ENCODE measurements at places on chromosomes 3 and 15.

DNA sequence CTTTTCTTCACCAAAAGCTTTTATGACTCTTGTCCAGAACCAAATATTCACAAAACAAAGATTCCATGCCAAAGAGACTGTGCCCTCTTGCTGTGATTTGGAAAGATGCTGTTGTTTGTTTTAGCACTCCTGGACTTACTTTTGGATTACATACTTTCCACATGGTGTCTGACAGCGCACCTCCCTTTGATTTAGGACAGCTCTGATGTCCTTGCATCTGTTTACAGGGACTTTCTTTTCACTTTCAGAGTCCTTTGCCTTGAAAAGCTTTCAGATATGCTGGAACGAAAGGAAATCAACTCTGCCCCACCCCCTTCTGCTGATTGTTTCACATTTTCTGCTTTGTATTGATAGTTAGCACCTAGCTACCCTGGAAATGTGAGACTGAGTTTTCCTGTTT, 133.0 kb upstream of the NR2E3 start:
- no peak for DNase-seq

- DNase-seq, result no peak
Observed at GRCh38 chr15:53693729-53694475, 65.6 kb downstream of the WDR72 start.

DNA sequence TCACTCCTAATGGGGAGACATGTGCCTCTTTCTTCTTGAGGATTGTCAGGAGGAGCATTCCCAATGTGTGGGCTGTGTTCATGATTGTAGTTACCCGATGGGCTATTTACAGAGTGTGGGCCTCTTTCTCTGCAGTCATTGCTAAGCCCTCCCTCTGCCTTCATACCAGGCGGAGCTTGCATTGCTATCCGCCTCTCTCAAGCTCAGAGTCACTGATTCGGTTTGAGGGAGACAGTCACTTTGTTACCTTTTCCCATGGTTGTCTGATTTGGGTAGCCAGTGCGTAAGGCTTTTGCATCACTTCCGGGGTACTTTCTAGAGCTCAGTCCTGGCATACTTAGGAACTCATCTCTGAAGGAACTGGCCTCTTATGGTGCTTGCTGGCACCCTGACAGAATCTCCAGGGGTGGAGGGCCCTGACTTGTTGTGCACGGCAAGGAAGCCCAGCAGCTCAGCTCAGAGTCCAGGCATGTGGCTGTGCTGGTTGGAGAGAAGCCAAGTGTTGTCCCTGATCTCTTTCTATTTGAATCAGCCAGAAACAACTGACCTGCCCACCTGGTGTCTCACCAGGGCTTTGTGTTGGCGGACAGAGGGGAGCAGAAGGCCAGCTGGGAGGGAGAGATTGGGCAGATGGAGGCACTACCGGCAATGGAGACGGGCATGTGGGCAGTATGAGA, 79.8 kb downstream of the EPHB1 start:
- DNase-seq, result no peak

DNA sequence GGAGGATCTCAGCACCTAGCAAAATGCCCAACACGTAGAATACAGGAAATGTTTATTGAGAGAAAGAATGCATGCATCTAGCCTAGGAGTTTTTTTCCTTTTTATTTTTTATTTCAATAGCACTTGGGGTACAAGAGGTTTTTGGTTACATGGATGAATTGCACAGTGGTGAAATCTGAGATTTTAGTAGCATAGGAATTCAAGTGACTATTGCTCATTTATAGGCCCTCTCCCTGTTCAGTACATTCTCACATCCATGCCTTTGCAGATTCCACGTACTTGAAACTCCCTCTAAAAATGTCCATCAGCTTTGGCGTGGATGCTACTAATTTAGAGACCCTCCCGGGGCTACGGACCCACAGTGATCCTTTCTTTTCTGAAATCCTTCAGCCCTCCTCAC, 61.7 kb upstream of the PIAS1 start:
- no peak for DNase-seq

GRCh38 chr3:126287536-126288241, 69.5 kb downstream of the KLF15 start:
- DNase-seq, result no peak

DNA sequence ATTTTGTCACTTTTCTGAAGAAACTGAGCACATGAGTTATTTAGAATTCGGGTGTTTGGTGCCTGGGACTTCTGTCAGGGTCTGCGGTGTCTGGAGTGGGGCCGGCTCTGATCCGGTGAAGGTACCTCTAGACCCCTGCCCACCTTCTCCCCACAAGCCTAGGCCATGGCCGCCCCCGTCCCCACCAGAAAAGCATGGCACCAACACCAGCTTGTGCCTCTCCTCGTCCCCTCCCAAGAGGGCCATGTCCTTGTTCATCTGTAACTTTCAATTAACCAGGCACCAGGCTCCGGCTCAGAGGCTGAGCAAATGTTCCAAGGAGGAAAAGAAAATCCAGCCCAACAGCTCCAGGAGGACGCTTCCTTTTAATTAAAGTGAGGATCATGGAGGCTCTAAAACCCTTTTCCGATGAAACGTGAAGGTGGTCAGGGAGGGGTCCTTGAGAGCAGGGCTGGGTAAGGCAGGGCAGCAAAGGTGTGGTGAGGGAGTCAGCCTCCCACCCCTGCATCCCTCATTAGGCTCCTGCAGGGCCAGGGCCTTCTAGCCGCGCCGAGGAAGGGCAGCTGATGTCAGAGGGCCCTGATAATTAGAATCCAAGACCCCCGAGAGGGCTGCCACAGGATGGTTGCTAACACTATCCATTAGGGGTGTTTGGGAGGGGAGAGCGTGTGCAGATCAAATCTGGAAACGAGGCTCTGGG, 62.3 kb downstream of the SLC6A1 start:
- no peak for DNase-seq

- DNase-seq, result no peak
Observed at GRCh38 chr3:98796334-98796733, 33.2 kb downstream of the ST3GAL6 start.

- no peak for DNase-seq
Observed at GRCh38 chr3:169945313-169945712, 21.3 kb upstream of the SEC62 start.

DNA sequence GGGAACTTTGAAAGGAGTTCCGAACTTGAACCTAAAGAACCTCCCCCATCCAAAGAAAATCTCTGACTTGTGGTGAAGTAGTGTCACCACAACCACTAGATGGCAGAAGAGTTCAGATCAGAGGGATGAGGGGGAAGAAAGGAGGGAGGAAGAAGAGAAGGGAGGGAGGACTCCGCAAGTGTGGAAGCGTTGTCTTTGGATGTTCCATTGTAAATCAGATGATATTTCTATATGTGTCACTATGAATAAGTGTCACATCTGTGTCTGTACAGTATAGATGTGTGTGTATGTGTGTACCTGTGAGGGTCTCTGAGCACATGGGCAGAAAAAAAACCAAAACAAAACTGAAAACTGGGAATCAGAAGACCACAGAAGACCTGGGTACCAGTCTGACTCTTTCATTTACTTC, 16.9 kb downstream of the SLC24A1 start:
- peak; percentile 85 for DNase-seq

GRCh38 chr3:31699309-31699953, 166.7 kb downstream of the STT3B start:
- no peak for DNase-seq

- DNase-seq, result no peak
Observed at GRCh38 chr3:42678447-42678846, 6.9 kb upstream of the KLHL40 start.

DNA sequence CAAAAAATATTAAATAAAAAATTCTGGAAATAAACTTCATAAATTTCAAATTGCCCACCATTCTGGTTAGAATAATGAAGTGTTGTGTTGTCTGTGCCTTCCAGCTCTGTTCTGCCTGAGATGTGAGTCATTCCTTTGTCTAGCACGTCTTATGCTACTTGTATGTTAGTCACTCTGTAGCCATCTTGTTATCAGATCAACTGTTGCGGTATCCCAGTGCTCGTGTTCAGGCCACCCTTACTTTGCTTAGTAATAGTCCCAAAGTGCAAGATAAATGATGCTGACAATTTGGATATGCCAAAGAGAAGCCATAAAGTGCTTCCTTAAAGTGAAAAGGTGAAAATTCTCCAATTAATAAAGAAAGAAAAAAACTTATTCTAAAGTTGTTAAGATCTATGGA, 527.5 kb downstream of the NAALADL2 start:
- peak; percentile 33 for DNase-seq

GRCh38 chr3:101950510-101950909, 101.2 kb downstream of the NFKBIZ start:
- DNase-seq, result no peak

DNA sequence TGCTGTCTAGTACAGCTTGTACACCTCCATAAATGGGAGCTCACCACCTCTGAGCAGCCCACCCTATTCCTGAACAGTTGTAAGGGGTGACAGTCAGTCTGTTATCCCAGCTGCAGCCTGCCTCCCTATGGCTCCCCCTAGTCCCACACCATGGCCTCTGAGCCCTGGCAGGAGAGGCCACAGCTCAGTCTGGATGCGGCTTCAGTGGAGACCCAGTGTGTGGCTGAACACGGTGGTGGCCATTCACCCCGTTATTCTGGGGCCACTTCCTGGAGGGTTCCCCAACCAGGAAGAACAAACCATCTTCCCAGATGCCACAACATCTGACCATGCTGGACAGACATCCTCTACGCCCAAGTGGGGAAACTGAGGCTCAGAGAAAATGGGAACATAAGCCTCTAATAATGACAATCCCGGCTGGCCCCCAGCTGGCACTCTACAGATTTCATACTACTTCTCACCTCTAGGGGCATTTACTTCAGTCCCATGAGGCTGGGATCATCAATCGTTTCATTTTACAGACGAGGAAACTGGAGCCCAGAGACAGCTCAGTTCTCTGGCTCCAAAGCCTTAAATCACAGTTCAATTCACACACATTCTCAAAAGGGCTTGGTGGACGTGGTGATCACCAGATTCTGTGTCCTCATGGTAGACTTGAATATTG, 9.2 kb upstream of the GRIP2 start:
- DNase-seq, result no peak

DNA sequence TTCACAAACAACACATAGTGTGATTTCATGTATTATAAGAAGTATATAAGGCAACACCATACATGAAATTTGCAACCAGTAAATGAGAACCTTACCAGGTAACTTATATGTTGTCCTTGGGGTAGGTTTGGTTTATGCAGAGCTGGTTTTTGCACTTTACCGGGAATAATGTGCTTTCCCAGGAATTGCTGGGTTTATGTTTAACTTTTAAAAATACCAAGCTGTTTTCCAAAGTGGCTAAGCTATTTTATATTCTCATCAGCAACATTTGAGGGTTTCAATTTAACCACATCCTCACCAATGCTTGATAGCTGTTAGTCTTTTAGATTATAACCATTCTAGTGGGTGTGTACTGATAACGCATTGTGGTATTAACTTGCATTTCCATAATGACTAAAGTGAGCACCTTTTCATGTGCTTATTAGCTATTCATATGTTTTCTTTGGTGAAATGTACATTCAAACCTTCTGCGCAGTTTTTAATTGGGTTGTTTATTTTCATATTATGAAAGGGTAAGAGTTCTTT, 71.6 kb downstream of the KY start:
- DNase-seq, result no peak

DNA sequence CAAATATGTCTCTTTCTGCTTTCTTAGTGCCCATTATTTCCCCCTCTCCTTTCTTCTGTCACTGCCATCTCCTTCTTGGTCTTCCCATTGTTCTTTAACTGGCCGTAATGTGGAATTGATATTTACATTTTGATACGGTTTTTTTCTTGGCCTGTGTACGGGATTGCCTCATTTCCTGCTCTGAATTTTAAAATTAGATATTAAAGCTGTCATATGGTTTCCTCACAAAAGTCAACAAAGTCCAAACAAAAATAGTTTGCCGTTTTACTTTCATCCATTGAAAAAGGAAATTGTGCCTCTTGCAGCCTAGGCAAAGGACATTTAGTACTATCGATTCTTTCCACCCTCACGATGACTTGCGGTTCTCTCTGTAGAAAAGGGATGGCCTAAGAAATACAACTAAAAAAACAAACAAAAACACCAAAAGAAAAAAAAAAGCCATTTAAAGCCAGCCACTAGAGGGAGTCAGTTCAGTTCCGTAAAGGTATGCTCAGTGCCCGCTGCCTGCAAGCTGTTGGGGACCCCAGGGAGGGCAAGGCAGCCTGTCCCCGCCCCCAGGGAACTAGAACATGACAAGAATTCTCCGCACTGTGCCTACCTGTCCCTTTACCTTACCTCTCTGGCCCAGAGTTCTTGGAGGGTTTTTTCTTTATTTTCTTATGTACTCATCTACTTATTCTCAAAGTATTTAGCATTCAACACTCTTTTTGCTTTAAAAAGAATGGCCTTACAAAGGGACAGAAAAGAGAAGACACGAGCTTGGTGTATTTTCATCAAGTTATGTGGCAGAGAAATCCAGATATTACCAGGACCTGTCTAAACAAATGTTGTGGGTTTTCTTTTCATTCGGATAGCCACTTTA, 30.0 kb upstream of the NR2E3 start:
- DNase-seq, result peak; percentile 67

DNA sequence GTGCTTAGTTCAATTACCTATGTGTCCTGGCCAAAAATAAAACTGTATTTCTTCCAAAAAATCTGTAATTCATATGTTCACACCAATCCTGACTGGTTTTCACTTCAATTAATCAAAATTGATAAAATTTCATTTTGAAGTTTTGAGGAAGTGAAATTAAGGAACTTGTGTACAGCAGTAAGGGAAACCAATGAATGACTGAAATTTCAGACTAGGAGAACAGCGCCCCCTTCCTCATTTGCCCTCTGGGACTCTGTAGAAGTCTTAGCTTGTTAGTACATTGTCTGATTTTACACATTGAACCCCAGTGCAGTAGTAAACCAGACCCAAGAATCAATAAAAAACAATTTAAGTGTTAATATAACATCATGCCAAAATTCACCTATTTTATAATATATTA, 495.3 kb upstream of the AGTR1 start:
- no peak for DNase-seq

- no peak for DNase-seq
Observed at GRCh38 chr15:50747523-50747922, 18.0 kb downstream of the SPPL2A start.

- DNase-seq, result no peak
Observed at GRCh38 chr3:78972617-78973301, 795.0 kb downstream of the ROBO1 start.

GRCh38 chr3:141411251-141411771, 43.0 kb downstream of the ZBTB38 start:
- DNase-seq, result no peak

DNA sequence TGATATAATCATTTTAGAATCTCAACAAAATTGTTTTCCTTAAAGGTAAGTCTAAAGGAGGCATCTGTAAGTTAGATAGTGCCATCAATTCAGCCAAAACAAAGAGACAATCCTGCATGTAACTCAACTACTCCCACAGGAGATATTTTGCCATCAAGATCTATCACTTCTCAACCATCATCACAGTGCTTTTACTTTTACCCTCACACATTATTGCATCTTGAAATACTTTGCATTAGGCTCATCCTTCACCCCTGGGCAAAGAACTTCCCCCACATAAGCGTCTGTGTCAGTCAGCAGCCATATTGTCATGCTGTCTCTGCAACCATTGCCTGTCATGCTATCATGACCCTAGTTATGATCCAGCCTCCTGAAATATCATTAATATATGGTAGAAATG, 54.9 kb upstream of the NLGN1 start:
- no peak for DNase-seq

All from HTR-8/SVneo (cell line).